ENCODE measurements at places on chromosomes 4 and X.

- no peak for DNase-seq
Observed at GRCh38 chr4:153060196-153060595, 124.1 kb downstream of the FHDC1 start.

DNA sequence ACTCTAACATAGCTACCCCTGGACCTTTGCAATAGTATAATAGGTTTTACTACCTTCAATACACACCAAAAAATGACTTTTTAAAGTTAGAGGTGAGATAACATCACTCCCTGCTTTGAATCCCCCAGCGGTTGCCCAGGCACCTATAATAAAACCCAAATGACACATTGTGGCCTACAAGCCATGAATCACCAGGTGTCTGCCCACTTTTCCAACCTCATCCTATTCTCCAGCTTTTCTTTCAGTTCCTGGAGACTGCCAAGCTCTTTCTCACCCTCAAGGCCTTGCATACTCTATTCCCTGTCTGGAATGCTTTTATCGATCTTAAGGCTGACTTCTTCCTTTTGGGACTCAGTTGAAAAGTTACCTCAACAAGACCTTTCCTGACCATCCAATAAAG, 16.4 kb upstream of the PRSS48 start:
- DNase-seq = no peak

- no peak for DNase-seq
Observed at GRCh38 chr4:39533541-39533940, 6.3 kb upstream of the UGDH start.

GRCh38 chrX:119105826-119106225, 21.8 kb downstream of the KIAA1210 start:
- DNase-seq = no peak

DNA sequence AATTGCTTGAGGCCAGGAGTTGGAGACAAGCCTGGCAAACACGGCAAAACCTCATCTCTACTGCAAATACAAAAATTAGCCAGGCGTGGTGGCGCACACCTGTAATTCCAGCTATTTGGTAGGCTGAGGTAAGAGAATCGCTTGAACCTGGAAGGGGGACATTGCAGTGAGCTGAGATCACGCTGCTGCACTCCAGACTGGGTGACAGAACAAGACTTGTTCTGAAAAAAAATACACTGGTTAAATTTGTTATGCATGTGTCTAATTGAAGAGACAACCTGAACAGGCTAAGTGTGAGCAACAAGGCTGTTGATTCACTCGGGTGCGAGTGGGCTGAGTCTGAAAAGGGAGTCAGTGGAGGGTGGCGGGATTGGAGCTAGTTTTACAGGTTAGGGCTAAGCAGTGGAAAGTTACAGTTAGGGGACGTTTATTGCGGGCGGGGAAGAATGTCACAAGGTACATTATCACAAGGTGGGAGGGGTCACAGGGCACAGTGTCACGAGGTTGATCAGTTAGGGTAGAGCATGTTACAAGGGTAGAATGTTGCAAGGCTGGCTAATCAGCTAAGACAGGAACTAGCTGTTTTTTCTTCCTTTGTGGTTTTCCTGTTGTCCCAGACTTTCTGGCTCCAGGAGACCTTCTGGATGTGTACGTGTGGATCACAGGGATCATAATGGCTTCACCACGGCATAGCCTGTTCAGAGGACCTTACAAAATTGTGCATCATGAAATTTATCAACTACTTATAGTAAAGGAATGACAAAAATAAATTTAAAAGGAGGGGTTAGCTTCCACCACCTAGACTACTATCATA, 115.8 kb downstream of the NAA11 start:
- no peak for DNase-seq

DNA sequence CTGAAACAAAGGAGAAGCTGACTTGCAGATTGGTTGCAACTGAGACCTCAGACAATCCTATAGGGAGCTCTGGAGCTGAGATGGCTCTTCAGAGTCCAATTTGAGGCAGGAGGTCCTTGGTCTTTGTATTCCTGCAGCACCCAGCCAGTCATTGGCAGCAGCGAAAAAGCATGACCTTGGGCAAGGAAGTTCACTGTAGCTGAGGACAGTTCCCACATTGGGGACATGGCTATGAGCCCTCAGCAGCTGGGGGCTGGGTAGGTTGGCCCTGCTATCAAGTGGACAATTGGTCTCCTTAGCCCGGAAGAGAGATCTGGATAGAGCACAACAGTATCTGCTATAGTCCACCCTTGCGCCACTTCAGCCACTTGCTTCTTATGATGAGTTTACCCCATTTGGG, 56.9 kb upstream of the ATP6AP2 start:
- no peak for DNase-seq

- DNase-seq = no peak
Observed at GRCh38 chrX:12802741-12803140, 11.5 kb downstream of the PRPS2 start.

DNA sequence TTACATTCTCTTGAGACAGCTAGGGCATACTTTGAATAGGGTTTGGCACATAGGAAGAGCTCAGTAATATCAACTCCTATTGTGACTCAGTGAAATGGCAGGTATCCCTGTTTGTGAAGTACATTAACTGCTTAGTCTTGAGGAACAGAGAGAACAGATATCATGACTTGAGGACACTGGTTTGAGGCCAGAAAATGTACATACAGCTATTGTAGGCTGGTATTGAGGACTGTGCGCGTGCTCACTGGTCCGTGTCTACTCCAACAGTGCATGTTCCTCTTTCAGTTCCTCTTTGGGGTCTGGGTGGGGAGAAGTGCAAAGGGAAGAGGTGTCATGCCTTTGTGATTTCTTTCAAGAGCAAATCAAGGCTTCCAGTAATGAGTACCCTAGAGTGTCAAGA, 34.6 kb upstream of the TBC1D9 start:
- DNase-seq = no peak

GRCh38 chrX:124981420-124981819, 338.3 kb upstream of the TEX13C start:
- DNase-seq = no peak

DNA sequence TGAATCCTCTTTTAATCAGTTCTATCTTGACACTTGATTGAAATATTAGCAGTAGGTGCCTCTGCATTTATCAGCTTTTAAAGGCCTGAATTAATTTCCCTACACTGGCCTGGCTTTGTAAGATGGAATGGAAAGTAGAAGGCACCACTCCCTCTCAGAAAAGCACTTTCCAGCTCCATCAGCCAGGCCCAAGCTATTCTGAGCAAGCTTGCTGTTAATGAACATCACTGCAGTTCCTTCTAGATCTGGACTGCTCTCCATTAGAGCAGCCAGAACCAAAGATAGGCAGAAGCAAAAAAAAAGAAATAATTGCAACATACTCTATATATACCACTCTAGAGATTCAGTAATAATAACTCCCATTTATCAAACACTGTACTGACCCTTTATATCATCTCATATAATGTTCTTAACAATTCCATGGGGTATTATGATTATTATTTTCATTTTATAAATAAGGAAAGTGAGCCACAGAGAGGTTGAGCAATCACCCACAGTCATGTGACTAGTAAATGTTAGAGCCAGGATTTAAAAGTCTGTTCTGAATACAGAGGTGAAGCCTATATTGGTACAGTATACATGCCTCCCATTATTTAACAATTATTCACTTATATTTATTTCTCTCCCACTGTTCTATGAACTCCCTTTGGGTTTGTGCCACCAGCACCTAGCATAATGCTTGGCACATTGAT, 39.4 kb upstream of the GPC3 start:
- no peak for DNase-seq

GRCh38 chr4:105644257-105644656, 64.2 kb downstream of the INTS12 start:
- DNase-seq = no peak

GRCh38 chr4:148235809-148236208, 206.4 kb downstream of the NR3C2 start:
- DNase-seq = no peak

GRCh38 chr4:138051157-138051556, 191.0 kb downstream of the SLC7A11 start:
- DNase-seq = no peak

- DNase-seq = no peak
Observed at GRCh38 chr4:174381440-174381800, 97.7 kb downstream of the CEP44 start.

- DNase-seq = no peak
Observed at GRCh38 chr4:25687773-25688172, 32.1 kb downstream of the SLC34A2 start.

- DNase-seq = no peak
Observed at GRCh38 chr4:189071241-189071640, 869.4 kb upstream of the FRG1 start.

- DNase-seq = no peak
Observed at GRCh38 chrX:20015422-20015821, 24.6 kb upstream of the BCLAF3 start.

DNA sequence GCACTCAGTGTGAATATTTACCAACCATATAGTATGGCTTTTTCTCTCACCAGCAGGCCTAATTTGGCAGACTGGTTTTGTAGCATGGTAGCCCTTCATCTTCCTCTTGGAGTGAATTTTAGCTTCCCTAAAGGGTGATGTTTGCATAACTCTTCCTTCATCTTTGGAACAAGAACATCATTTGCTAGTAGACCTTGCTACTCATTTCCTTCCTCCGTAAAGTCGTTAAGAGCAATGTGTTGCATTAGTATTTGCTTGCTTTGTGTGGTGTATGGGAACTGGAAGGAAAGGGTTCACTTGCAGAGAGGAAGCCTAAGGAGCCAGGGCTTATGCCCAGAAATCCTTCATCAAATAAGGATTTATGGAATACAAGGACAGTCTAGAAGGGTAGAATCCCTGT, 50.2 kb upstream of the PGRMC2 start:
- no peak for DNase-seq

DNA sequence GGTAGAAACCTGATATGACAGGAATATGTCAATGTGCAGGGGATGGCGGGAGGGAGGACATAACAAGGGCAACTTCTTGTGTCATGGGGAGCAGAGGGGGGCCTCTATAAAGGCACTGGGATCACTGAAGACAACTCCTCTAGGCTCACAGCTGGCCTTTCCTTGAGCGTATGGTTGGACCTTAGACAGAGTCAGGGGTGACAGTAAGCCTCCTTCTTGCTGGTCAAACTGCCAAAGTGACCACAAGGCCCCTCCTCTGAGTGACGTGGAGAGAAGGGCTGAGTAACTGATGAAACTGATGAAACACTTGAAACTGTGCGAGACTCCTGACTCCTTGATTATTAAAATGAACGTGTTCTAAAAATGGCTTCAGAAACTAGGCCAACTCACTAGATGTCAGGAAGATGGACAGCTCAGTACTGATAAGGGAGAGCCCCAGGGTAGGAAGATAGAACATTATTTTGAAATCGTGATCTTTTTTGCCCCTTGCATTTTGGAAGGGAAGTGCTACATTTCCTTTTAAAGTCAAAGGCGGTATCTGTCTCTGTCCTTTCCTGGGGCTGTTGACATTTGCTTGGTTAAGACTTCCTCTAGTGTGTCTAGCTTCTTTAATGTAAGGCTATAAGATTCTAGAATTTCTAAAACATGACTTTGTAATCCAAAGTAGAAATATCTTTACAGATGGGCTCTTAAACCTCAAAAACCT, 1.6 kb downstream of the RAB33A start:
- DNase-seq = no peak

DNA sequence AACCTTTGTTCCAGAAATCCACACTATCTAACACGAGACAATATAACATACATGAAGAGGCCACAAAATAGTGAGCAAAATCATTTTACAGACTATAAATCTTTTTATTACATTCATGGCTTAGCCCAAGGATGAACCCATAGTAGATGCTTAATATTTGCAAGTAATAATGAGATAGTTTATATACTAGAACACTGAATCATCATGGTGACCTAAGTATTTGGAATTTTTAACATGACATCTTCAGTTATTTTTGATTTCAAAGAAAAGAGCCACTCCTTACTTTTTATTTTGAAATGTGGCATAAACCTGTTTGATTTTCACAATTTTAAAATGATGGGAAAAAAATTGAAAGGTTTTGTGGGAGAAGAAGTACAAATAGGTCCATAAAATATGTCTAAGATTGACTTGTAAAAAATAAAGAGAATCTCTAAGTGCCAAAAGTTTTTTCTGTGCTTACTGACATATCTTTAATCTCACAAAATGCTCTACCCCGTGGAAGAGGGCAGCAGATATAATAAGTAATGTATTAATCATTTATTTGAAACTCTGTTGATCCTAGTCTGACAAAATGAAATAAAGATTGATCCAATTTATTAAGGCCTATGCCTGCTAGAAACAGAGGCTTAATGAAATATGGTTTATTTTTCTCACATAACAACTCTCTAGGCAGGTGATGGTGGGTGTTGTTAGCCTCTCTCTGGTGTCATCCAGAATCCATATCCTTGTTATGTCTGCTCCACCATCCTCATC, 224.5 kb upstream of the CENPE start:
- no peak for DNase-seq

DNA sequence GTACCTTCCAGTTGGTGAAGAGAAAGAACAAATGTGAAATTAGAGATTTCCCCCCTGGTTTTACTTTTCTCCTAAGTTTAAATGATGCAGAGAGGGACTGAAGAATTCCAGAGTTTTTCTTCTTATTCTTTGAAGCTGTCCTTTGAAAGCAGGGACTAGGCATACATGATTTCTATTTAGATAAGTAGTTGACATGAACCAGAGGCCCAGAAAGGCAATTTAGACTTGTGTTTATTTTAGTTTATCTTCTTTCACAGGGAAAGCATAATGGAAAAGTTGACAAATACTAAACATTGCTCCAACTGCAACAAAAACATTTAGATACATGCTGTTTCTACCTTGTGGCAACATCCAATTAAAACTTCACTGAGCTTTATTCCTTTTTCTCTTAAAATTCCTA, 32.0 kb downstream of the PTPN13 start:
- DNase-seq = no peak

- no peak for DNase-seq
Observed at GRCh38 chr4:100880011-100880410, 362.2 kb upstream of the EMCN start.

DNA sequence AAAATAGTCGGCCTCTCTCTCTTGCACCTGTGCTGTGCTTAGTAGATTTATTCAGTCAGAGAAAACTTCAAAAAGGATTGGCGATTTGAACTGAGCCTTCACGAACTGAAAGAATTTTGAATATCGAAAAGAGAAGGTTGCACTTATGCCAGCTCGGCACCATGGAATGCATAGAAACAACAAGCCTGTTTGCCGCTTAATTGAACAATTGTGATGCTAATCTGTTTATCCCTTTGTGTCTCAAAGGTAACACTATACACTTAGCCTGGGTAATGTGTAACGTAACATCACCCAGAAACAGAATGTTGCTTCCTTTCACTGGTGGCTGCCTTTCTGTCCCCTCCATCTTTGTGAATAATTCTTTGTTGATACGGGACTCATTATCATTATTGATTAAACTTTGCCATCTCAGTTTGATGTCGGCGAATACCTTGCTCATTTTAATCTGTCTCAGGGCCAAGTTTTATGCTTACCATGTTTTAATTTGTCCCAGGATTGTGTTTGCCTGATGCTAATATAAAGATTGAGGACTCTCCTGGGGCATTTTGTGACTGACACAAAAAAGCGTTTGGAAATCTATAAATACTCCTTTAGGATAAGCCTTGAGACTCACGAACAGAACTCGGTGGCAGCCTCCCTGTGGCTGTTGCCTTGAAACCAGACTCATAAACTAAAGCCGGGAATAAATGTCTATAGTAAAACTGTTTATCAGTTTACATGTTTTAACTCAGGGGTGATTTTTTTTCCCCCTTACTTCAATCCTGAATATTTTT, 400.5 kb downstream of the RAPGEF2 start:
- no peak for DNase-seq

- no peak for DNase-seq
Observed at GRCh38 chrX:74171465-74171864, 132.5 kb upstream of the ZCCHC13 start.

- no peak for DNase-seq
Observed at GRCh38 chr4:90211174-90211573, 84.0 kb downstream of the CCSER1 start.
